ENCODE measurements at places on chromosomes 2 and 18. TPM values are rescaled to one million over a fixed set of nuclear protein-coding genes. Genes with fewer than 3 reads are reported as not detected.

- no peak for DNase-seq
Observed at GRCh38 chr2:180394305-180394704, 387.2 kb upstream of the CWC22 start.

DNA sequence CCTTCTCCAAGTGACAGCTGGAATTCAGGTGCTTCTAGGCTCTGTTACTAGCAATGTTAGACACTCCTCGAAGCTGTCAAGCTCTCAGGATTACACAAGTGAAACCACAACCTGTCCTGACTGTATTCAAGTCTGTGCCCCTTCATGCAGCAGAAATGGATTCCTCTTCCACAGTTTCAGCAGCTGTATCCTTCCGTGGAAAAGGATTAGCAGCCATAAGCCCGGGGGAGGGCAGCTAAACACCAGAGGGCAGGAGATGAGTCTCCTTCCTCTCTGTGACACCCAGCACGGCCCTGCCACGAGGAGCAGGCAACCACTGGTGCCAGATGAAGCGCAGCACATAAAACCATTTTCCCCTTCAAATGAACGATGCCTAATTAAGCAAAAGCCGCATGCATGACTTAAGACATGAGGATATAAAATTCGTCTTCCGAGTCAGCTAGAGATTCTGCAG is 1.2 kb downstream of the ST3GAL5 start:
- peak; percentile 68 for DNase-seq

DNA sequence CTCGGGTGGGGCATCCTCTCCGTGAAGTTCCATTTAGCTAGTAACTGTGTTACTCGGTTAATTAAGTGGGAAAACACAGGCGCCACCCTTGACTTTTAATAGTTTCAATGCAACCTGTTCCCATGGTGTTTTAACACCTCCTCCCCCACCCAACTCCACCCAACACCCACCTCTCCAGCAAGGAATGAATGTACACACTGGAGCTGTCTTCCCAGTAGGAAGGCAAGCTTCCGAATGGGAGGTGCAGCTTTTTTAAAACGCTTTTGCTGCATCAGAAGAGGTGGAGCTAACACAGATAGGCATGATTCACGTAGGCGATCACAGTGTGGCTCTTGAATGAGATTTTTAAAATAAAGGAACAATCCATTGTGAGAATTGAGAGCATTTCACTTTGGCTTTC is 73.8 kb upstream of the AGAP1 start:
- DNase-seq = no peak

- peak; percentile 82 for DNase-seq
Observed at GRCh38 chr2:119756837-119757236, 2.9 kb upstream of the PTPN4 start.

GRCh38 chr2:20089715-20090464 is 38.5 kb upstream of the LAPTM4A start:
- no peak for DNase-seq

REG3G gene
- total RNA-seq = not detected

DNA sequence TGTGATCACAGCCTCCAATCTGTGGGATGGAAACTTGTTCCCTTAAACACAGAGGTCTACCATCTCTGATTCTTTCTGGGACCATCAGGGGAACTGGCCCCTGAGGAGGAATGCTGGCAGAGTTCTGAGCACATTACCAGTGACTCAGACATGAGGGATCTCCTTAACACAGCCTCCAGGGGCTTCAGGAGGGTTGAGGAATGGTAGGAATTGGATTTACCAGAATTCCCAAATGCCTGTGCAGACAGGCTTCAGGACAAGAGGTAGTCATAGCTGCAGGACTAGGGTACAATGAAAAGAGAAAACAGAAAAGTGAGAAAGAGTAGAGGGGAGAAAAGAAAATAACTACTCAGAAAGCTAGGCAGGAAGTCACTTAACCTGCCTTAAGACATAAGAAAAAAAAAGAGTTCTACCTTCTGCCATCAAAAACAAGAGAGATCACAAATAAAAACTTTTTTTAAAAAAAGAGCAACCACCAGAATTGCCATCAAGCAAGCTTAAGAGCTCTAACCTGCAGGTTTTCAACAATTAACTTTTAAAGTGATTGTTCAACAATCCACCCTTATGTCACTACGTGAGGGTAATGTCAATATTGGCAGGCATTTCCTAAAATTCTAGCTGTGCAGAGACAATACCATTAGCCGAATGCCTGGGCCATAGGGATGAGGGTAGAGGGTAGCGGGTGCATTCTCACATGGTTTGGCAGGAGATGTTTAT is 524.4 kb downstream of the BCL11A start:
- no peak for DNase-seq

DNA sequence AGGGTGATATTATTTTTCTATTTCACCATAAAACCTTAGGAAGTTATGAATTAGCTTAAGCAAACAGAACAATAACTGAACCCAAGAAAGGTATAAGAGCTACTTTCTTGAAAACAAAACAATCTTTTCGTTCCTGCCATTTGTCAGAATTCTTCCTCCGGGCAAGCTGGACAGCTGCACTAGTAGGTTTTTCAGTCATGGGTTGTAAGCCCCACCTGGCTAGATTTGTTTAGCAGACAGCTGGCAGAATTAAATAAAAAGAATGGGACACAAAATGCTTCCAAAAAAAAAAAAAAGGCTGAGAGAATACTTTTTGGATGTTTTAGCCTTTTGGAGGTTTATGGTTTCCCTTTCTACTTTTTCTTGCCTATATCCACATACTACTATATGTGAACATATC is 694.1 kb downstream of the ARHGAP15 start:
- DNase-seq = no peak

C1QL2 gene
- total RNA-seq = not detected

DNA sequence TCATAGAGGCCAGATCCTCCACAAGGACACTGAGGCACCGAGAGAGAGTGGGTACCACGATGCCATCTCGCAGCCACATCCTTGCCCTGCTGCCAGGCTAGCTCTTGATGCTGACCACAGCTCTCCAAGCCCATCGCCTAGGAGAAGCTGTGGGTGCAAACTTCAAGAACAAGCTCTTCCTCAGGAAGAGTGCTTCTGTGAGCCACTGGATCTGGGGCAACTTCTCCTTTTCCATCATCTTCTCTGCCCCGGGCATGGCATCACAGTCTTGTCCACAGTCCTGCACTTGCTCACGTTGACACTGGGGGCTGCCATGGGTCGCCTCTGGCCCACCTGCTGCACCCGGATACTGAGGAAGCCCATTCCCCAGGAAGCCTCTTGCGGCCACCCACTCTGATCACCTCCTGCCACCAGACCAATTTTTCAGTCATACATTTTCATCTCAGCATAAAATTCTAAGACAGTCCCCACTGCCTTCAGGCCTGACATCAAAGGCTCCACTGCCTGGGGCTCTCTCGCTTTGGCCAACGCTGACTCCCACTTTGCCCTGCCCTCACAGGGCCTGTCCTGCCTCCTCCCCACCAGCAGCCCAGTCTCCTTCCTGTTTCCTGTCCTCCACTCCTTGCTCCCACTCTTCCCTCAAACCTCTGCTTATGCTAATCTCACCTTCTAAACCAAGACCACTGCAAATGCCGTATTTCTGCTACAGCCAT is 243.9 kb downstream of the AFF3 start:
- DNase-seq = no peak

GRCh38 chr2:215685238-215685990 is 249.5 kb upstream of the FN1 start:
- no peak for DNase-seq

- DNase-seq = no peak
Observed at GRCh38 chr18:57921708-57922107, 118.6 kb upstream of the ATP8B1 start.

- no peak for DNase-seq
Observed at GRCh38 chr2:26623541-26624495, 17.3 kb downstream of the CIB4 start.

DNA sequence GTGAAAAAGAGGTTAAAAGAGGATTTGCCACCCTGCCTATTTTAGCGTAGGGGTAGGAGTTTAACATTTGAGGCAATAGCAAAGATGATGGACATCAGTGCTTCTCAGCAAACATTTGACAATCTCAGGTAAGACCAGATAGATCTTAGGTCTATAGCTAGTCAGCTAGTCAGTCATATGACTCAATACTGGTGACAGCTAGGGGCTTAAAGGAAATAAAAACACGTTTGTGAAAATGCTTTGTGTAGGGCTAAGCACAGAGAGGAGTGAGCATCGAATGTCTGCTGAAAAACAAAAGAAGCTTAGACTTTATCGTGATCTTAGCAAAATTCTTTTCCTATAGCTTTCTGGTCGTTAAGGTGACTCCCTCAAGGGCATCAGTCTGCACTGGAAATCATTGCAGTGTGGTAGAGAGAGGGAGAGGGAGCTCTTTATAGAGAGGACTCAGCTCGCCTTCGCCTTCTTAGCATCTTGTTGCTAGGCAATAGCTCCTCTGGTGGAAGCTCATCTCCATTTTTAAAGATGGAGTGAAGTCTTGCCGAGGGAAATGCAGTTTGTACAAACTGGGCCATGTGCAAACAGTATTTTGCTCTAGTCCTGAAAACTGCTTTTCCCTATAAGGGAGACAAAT is 62.8 kb upstream of the SLC38A11 start:
- DNase-seq = peak; percentile 16

RGPD4 gene
- not detected for total RNA-seq

SANBR gene
- 1.2 TPM for total RNA-seq

ERBB4 gene
- total RNA-seq = 0.55 TPM

- DNase-seq = no peak
Observed at GRCh38 chr2:41782306-41783158, 265.3 kb upstream of the PKDCC start.

MC5R gene
- total RNA-seq = not detected

GRCh38 chr2:28521663-28522062 is 25.8 kb downstream of the PLB1 start:
- DNase-seq = peak; percentile 26

CD8A gene
- total RNA-seq = not detected

IL18RAP gene
- total RNA-seq = 33.3 TPM

ALK gene
- not detected for total RNA-seq

DNA sequence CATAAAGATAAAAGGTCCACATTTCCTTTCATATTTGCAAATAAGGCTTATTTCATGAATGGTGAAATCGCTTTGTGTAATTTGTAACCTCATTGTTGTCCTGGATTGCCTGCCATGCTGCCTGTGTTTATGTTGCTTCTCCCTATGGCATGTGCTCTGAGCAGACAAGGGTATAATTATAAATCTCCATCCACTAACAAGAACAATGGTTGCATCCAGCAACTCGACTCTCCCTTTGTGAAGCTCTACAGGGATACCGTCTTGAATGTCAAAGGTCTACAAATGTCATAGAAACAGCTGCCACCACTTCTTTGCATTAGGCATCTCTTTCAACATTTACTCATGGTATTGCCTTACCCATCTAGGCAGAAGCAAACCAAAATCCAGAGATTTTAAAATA is 209.6 kb downstream of the SLC8A1 start:
- DNase-seq = no peak

GRCh38 chr2:72993147-72993932 is 76.0 kb downstream of the EMX1 start:
- DNase-seq = peak; percentile 65

CIB4 gene
- 1.8 TPM for total RNA-seq

DNA sequence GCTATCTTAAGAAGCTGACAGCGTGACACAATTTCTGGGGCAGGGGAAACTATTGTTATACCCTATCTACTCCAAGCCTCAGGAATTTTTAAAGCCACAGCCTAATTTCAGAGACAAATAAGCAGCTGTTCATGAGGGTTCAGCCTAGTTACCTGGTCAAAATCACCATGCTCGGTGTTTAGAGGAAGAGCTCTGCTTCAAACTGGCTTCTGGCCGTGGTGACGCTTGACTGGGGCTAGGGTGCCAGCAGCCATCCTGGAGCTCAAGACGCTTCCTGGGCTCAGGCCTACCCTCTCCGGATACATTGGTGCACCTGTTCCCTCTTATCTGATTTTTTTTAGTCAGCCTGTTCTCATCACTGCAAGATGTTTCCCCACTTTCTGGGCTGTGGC is 41.7 kb downstream of the FRZB start:
- peak; percentile 33 for DNase-seq

- peak; percentile 56 for DNase-seq
Observed at GRCh38 chr18:50096766-50097435, 98.0 kb downstream of the MYO5B start.

GRCh38 chr2:60358476-60358875 is 195.0 kb downstream of the BCL11A start:
- DNase-seq = no peak

IL1F10 gene
- not detected for total RNA-seq

RAMP1 gene
- 22.2 TPM for total RNA-seq

TUBA3D gene
- total RNA-seq = not detected

MOCOS gene
- 1.0 TPM for total RNA-seq

DNA sequence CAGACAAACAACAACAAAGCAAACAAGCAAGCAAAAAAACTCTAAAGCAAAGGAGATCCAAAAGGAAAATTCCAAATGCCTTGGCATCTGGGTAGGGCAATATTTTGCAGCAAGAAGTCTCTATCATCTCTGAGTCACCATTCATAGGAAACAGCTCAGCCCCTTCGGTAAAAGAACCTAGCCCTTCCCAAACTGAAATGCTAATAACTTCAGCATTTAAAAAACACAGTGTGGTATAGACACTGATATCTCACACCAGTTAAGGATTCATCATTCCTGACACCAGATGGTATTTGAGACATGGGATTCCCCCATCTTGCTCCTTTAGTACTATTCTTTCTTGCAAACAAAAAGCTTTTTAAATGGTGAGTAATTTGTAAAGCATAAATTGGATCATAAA is 491.8 kb downstream of the TXNL1 start:
- DNase-seq = no peak

DNA sequence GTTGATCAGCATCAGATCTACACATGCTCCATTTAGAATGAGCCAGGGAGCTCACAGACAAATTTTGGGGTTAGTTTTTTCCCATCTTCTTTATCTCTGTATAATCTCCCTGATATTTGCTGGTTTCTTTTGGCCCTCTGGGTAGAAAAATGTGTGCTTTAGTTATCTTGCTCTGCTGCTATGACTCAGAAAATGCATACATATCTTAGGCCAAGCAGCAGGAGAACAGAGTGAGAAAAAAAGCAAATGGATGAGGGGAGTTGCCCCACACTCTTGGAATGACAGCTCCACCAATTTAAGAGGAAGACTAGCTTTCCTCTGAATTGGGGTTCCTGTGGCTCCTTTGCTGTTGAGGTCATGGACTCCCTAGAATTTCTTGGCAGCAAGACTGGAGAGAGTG is 331.8 kb downstream of the KCNJ3 start:
- no peak for DNase-seq

DNA sequence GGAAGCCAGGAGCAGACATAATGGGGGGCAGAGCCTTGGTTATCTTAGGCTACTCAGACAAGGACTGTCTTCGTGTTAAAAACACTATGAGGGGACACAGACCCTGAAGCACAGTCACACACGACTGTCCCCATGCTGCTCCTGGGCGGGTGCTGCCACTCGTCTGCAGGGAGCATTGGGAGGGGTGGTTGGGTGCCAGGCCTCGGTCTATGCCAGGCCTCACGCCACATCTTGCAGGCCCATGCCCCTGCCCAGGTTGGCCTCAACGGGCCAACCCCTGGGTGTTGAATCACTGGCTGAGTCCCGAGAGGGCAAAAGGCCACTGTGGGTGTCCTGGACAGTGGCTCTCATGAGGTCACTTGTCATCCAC is 97.9 kb downstream of the USP40 start:
- DNase-seq = peak; percentile 25

SKA1 gene
- total RNA-seq = not detected

Data from stomach (tissue), 19 donors.